ENCODE measurements at places on chromosomes 6 and 20.

- no peak for DNase-seq
These were observed 133.2 kb downstream of the SMOC2 start for GRCh38 chr6:168574075-168574698.

DNA sequence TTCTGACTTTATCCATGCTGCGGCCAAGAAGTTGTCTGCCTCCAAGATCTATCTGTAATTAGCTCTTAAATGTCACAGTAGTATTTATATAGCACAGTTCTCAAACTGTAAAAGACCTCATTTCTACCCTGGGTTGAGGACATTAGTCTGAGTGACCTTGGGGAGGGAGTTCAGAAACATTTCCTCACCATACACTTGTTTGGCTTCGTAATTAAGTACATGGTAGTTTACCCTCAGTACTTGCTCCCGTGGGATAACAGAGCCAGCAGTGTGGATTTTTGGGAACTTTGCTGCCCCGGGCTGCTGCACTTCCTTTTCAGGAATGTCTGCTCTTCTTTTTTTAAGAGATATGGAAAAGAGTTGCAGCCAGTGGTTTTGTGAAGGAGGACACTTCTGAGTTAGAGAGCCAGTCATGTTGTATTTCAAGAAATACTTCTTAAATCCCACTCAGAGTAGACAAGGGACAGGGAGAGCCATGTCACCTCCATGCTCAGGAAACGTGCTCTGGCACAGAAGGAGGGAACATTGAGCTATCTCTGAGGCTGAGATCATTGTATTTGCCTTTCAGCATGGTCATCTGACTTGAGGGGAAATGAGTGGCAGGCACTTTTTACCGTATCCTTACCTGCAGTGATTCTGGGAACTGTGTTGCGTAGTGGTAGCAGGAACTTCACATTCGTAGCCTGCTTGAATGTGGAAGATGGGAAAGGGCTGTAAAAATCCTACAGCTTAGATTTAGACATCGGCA, 33.6 kb downstream of the RPRD1B start:
- DNase-seq = no peak

- no peak for DNase-seq
These were observed 227.5 kb upstream of the MYLIP start for GRCh38 chr6:15901141-15902115.

GRCh38 chr6:119917186-119917585, 567.6 kb upstream of the MAN1A1 start:
- DNase-seq = no peak

DNA sequence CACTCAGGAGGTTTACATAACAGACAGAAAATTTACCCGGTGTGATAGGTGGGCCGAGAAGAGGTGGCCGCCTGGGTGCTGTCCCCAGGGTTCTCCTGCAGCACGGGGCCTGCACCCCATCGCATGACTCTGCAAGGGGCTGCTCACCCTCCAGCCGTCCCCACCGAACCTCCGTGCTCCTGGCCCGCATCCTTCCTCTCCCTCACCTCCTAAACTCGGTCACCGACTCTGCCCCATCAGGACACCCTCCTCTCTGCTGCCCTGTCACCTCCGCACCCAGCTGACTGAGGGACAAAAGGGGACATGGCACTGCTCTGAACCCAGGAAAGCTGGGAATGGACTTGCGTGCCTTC, 147.6 kb downstream of the SYNDIG1 start:
- no peak for DNase-seq

- no peak for DNase-seq
These were observed 499.4 kb upstream of the NOX3 start for GRCh38 chr6:155955038-155955437.

- DNase-seq = no peak
These were observed 112.4 kb upstream of the ATXN1 start for GRCh38 chr6:16873698-16874097.
